ENCODE measurements at places on chromosomes 7 and 10.
A peak's percentile ranks its signal among the peaks of the same experiment; 100 is the strongest.

- DNase-seq: peak; percentile 77
These were observed 247.4 kb downstream of the ELMO1 start for GRCh38 chr7:37201003-37201875.

GRCh38 chr10:71390921-71391690 is 5.6 kb upstream of the CDH23 start:
- DNase-seq: no peak

DNA sequence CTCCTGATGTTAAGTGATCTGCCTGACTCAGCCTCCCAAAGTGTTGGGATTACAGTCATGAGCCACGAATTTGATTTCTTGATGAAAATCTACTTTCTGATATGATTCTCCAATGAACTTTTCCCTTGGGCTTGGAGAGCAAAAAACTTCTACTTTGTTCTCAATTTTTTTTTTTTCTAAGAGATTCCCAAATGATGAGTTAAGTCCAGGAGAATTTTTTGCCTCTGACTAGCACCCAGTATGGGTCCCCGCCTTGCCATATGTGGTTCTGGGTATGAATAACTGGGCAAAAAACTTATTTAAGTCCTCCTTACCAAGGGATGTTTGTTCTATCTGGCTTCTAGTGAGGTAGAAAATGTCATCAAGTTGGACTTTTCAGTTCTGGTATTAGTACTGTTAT is 147.9 kb upstream of the LYZL1 start:
- no peak for DNase-seq

GRCh38 chr7:137850972-137851945 is 4.5 kb upstream of the DGKI start:
- no peak for DNase-seq

DNA sequence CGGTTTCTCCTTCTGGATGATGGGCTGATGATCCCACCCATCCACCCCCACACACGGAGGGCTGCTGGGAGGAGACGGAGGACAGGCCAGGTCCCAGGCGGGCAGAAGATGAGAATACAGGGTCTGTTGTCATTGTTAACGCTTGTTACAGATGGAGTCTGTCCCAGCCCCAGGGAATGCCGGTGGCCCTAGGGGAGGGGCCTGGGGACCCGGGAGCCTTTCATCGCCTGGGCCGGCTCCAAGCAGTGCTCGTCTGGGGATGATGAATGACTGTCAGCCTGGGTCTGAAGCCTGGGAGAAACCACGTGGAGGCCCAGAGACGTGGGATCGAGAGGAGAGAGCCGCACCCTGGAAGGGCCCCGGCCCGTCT is 69.2 kb downstream of the UNCX start:
- DNase-seq: no peak

DNA sequence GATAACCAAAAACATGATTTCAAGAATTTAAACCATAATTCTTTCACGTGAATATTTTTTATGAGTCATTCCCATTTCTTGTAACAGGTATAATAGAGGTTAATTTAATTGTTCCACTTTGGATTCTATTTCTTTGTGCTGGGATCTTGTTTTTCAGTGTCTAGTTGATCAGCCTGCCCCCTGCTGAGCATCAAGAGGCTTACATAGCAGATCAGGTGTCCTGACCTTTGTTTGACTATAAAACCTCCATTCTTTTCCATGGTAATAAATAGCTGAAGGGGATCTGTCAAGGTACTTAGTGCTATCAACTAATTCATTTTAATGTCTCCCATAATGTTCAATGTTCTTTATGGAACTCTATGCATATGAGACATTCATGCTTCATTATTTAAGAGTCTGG is 4.9 kb downstream of the COL17A1 start:
- DNase-seq: peak; percentile 58

DNA sequence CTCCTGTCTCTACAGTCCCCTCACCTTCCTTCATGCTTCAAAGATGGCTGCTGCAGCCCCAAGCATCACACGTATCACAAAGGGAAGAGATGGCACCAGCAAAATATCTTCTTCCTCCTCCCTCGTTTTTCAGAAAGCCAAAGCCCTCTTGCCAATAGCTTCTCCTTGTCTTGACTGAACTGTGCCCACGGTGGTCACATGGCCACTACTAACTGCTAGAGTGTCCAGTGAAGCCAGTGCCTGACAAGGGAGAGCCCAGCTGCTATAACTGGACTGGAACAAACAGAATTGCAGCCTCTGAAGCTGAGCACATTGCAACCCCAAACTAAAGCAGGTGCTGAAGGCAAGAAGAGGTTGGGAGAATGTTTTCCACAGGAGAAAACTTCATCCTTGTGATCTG is 120.8 kb upstream of the RET start:
- DNase-seq: no peak

GRCh38 chr10:80500572-80501380 is 36.9 kb upstream of the SH2D4B start:
- DNase-seq: peak; percentile 30

- no peak for DNase-seq
These were observed 1035.5 kb downstream of the LRMDA start for GRCh38 chr10:76466836-76467503.

DNA sequence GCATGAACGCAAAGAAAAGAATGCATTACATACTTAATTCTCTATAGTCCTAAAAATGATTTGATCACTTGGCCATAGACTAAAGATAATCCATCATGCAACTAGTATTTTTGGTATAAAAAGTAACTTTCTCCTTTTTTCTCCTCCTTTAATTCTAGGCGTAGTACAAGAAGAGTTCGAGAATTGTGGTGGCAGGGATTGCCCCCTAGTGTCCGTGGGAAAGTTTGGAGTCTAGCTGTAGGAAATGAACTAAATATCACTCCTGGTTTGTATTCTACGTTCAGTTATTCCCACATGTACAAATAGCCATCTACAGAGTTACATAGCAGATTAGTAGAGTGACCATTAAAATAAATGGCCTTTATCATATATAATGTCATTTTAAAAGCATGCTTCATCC is 45.5 kb upstream of the HELLS start:
- DNase-seq: peak; percentile 12

DNA sequence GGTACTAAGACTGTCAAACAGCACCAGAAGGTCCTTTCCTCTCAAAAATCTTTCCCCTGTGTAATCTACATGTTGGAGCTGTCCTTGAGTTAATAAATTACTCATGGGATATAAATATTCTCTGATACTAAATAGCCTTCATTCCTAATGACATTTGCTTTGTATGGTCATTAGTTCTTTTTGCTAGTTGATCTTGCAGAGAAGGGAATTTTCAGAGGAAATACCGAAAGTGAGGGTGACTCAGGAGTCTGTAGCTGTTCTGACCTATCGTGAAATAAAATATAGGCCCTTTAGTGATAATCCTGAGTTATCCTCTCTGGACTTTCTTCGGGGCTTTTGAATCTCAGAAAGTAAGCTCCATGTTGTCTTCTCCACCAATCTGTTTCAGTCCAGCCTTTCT is 19.4 kb upstream of the CLDN12 start:
- no peak for DNase-seq

DNA sequence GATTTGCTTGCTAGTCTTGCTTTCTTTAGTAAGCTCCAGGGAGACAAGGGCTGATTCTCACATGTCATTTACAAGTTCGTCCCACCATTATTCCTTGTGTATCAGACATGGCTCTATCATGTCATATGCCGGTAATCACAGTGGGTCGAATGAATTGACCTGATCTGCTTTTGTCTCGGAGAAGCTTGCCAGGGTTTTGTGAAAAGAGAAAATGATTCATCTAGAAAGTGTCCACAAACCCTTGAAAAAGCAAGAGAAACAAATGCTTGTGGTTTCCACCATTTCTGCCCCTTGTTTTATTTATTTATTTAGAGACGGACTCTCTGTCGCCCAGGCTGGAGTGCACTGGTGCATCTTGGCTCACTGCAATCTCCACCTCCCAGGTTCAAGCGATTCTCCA is 278.5 kb downstream of the TCF7L2 start:
- no peak for DNase-seq

- DNase-seq: no peak
These were observed 124.5 kb downstream of the LHPP start for GRCh38 chr10:124586142-124586541.

- no peak for DNase-seq
These were observed 24.7 kb upstream of the MTPAP start for GRCh38 chr10:30373596-30374327.

DNA sequence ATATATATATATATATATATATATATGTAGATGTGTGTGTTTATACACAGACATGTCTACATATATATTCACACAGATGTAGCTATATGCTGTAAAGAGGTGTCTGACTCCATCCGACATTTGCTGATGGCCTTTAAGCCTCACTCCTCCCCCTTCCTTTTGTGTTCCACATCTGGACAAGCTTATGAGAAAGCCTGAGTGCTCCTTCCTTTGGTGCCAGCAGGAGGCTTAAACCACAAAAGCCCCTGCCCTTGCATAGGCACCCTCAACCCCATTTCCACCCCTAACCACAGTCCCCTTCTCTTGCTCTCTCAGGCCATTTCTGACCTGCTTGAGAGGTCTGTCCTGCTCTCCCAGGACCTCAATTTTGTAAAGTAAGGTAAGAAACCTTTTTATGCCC is 98.7 kb downstream of the SVOPL start:
- no peak for DNase-seq

- no peak for DNase-seq
These were observed 185.4 kb downstream of the KMT2E start for GRCh38 chr7:105199386-105199785.

DNA sequence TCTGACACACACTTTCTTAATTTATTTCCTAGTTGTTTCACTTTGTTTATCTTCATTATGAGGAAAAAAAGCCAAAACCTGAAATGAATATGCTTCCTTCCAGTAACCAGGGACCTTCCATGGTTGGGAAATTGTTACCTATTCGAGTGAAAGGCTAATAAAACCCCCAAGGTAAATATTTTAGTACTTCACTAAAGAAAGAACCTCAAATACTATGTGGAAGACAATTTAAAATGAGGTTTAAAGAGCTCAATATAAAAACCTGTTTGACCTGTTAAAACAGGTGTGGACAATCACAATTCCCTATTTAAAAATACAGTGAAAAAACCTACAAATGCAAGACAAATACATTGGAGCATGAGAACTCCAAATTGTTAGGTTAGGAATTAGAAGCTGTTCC is 192.6 kb downstream of the CFTR start:
- no peak for DNase-seq

DNA sequence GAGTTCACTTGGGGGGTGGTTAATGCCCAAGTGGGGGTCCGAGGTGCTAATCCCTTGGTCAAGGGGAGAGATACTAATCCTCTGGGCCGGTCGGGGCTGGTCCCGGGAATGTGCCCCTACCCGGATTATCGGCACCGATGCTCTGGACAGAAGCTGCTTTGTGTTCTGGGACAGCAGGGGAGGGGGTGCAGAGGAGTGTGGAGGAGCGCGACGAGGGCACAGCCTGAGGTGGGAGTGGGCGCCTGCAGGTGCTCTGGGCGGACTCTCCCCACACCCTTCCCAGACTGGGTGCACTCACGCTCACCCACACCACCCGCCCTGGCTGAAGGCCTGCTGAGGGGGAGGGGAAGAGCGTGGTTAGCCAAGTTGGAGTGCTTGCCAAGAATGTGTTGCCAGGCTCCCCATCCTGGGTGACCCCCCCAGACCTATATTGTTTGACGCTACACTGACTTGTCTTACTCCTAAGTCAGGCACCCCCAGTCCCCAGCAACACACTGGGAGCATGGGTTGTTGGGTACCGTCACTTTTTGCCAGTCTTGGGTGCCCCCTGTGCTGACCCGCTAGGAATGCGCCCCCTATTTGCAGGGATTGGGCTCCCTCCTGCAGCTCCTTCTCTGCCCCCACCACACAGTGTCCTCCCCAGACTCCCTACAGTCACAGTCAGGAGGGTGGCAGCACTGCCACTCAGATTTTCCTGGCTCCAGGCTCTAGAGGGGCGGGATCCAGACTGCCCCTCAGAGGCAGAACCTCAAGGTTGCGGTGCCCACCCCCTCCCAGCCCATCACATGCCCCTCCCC is 1.2 kb downstream of the SLC4A2 start:
- DNase-seq: peak; percentile 72

DNA sequence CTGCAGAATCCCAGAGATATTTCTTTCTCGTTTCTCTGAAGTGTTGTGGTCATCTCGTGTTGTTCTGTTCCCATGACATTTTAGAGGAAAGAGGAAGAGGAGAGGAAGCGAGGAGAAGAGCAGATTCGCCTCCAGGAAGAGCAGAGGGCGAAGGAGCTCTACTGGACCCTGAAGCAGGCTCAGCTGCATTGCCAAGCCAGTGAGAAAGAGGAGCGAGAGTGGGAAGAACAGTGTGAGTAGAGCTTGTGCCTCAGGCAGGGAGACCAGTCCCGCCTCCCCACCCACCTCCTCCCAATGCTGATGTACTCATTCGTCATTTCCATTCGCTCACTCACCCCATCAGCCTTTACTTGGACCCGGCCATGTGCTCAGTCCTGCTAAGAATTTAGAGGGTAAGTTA is 50.8 kb downstream of the SH2D4B start:
- DNase-seq: no peak

- no peak for DNase-seq
These were observed 20.2 kb upstream of the TMEM178B start for GRCh38 chr7:141053626-141054025.

DNA sequence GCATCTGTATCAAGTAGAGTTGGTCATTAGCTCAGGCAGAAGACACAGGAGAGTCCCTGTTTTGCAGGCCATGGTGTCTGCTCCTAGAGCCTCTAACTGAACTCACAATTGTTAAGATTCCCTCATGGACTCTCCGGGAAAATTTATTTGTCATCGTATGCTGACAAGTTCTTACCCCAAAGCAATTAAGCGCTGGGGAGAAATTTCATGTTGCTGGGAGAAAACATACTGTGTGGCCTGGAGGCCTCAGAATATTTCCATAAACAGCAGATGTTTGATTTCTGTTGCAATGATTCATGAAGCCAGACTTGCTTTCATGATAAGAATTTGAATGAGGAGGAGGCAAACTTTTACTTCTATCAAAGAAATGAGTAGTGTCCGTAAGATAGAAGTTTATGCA is 583.2 kb downstream of the GATA3 start:
- no peak for DNase-seq

- DNase-seq: no peak
These were observed 354.2 kb upstream of the DPP6 start for GRCh38 chr7:153698046-153698445.

GRCh38 chr7:105963038-105963667 is at the start of gene CDHR3:
TSS of gene CDHR3 (plus strand) at chr7:105963264. CDS start at chr7:105963319, 55 bp downstream.
- DNase-seq: no peak

- no peak for DNase-seq
These were observed 137.0 kb upstream of the ADAM12 start for GRCh38 chr10:126525326-126525725.

- DNase-seq: no peak
These were observed 35.2 kb downstream of the ST7 start for GRCh38 chr7:116988363-116988989.

- no peak for DNase-seq
These were observed 107.3 kb downstream of the ZMIZ1 start for GRCh38 chr10:79176052-79176501.
